ENCODE measurements at places on chromosomes 12 and 14.

DNA sequence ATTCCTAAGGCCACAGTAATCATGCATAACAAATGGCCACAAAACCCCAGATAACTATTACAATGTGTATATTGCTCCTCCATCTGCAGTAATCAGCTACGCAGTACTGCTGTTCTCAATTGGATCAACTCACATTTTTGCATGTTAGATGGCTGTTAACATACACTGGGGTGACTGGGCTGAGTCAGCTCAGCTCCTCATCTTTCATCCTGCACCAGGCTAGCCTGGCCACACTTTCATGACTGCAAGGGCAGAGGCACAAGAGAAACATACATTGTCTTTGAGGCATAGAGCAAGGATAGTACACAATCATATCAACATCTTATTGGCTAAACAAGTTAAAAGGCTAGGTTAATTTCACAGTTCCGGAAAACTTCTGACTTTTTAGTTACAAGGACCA lies 306.6 kb downstream of the SLC6A15 start:
- no peak for DNase-seq

DNA sequence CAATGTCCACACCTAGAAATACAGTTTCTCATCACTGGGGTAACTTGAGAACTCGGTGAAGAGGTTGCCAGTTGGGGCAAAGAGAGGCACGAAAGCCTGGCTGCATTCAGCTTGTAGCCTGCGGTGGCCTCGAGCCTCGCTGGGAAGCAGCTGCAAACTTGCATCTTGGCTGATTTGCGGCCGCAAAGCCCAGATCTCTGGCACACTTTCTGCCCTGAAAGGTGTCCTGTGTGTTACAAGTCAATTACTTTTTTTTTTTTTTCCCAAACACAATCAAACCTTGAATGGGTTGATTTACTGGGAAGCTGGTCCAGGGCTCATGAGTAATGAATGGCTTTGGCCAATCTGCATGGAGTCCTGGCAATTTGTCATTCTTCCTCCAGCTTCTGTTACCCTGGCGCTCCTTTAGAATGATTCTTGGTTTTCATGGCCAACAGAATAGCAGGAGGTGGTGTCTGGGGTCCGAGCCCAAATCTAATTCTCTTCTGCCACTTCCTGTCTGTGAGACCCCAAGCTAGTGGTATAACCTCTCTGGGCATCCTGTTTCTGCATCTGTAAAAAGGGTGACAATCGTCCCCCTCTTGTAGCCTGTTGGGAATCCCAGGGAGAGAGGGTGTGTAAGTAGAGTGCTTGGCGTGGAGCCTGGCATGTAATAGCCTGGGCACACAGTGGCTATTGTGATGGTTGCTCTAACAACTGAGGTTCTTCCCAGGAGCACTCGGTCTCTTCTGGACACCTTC lies 6.7 kb downstream of the BCL7A start:
- DNase-seq = peak; percentile 65

GRCh38 chr12:64806593-64807460 lies 17.6 kb upstream of the TBC1D30 start:
- DNase-seq = peak; percentile 60

- no peak for DNase-seq
These were observed 543.5 kb downstream of the NRXN3 start for GRCh38 chr14:78713716-78714115.

- no peak for DNase-seq
These were observed 942 bp upstream of the GSG1 start for GRCh38 chr12:13104409-13104808.

GRCh38 chr14:71137536-71138447 lies 230.5 kb downstream of the PCNX1 start:
- DNase-seq = no peak

DNA sequence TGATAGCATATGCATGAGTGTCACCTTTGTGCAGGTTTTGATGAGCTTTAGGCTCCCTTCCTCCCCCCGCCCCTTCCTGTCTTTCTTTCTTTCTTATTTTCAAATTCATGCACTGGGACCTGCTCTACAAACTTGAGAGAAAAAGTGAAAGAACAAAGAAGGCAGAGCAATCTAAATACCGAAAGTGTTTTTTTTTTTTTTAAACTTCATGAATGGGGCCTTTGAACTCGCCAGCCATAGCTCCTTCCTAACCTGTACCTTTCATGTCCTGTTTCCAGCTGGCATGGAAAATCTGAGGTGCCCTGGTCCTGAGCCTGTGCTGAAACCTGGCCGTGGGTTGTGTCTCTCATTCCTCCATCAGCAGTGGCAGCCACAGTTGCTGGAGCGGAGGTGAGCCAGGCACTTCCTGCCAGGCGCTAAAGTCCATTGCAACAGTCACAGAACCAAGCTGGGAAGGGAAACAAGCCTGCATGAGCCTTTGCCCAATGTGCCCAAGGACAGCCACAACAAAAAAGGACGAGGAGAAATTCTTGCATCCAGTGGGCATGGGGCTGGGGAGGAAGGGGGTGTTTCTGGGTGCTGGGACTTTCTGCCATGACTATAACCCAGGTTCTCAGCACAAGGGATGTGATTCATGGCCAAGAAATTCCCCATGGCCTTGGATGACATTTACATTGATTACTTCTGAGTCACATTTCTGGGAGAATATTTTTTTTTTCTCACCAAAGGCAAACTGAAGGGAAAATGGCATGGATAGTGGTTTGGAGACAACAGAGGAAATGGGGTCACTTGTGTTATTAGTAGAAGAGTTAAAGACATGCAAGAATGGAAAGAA lies 102.7 kb downstream of the TMEM30B start:
- peak; percentile 94 for DNase-seq

DNA sequence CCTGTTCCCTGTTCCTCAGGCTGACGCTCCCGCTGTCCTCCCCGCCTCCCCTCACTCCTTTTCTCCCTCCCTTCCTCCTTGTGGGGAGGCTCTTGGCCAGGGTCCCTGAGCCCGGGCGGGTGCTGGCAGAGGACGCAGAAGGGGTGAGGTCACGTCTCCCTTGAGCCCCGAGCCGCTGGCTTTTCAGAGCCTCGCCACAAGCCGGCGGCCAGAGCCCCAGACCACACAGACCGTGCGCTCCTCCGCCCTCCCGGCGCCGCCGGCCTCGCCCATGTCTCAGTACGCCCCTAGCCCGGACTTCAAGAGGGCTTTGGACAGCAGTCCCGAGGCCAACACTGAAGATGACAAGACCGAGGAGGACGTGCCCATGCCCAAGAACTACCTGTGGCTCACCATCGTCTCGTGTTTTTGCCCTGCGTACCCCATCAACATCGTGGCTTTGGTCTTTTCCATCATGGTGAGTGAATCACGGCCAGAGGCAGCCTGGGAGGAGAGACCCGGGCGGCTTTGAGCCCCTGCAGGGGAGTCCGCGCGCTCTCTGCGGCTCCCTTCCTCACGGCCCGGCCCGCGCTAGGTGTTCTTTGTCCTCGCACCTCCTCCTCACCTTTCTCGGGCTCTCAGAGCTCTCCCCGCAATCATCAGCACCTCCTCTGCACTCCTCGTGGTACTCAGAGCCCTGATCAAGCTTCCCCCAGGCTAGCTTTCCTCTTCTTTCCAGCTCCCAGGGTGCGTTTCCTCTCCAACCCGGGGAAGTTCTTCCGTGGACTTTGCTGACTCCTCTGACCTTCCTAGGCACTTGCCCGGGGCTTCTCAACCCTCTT lies at the start of gene TMEM233:
TMEM233 (plus strand) TSS at position 197 of the 821 bp plus-strand sequence; CDS start at position 272, 75 bp downstream.
- no peak for DNase-seq

DNA sequence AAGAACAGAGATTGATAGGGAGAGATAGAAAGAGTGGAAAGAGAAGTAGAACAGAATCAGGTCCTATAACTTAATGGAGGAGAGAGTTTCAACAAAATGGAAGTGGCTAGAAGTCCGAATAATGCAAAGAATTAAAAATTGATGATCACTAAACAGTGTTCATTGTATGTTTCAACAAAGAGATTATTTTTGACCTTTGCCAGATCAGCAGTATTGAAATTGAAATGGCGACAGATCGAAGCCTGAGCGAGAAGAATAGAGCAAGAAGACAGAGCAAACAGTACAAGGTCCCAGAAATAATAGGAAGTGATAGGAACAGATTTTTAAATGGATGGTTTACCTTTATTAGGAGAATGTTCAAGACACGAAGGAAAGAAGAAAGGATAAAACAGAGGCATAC lies 1012.8 kb upstream of the FBXO33 start:
- no peak for DNase-seq

DNA sequence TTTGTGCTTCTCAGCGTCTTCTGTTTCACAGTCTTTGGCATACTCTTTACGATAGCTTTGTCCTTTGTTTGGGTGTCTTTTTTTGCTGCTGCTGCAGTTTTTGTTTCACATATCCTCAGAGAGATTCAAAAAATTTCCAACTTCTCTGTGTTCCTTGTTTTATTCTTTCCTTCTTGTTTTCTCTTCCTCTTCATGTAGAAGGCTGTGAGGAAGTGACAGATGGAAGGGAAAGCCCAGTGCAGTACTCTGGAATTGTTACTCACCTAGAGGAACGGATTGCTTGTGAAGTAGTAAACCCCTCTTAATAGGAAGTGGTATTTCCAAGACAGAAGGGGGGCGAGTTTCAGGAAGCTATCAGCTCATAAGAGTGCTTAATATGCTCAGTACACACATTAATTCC lies 1.7 kb downstream of the CREBL2 start:
- no peak for DNase-seq

DNA sequence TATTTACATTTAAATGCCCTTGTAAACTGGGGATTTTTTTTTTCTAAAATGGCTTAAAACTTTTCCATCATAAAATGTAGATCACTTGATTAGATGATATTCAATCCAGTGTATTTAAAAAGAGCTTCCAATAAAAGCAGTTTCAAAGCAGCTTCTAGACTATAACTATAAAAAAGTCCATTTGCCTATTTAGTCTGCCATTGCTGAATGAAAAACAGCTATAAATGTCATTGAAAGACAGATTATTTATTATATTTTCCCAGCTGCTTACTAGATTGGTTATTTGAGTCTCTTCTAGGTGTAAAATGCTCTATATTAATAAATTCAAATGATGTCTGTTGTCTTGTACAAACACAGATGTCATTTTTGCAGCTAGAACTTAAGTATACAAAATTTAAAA lies 414.8 kb downstream of the RMST start:
- no peak for DNase-seq

DNA sequence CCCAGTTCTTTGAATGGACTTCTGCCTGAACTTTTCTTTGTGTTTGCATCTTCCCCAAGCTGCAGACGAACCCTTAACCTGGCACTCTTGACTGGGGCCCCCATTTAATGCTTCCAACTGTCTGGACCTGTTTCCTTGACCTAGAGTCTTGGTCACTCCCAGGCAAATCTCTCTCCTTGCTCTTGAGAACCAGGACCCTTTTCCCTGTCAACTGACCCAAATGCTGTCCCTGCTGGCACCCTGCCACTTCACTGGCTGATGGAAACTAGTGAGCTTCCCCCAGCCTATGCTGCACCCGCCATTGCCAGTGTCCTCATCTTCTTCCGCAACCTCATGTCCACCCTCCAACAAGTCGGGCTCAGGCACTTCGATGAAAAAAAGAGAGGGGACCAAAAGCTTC lies 79.5 kb downstream of the PRIMA1 start:
- DNase-seq = no peak

DNA sequence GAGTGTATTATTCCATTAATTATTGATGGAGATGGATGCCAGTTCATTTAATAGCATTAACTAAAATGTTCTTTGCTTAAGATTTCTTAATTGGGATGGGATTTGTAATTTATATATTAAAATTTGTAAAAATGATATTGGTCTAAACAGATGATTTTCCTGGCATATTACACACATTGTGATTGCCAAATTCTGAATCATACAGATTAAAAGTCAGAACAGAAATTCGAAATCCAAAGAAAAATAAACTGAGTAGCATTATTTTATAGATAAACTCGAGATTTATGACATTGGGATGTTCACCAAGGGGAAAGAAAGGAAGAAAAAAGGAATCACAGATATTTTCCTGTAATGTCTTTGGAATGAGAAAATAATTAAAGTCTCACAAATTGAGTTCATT lies 481.1 kb downstream of the CCER1 start:
- no peak for DNase-seq

DNA sequence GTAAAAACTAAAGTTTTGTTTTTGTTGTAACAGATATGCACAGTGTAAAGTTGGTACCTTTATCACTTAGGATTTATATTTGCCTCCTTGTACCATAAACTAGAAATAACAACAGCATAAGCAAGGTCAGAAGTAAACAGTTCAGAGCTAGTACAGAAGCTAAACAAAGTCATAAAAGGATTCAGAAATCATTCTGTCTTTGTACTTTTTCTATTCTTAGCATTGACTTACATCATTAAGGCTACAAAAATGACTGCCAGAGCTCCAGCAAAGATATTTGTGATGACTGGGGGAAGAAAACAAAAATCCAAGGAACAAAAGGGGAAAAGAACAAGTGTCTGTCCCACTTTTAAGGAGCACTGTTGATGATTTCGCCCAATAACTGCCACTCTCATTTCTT lies 347.2 kb downstream of the CCDC91 start:
- no peak for DNase-seq

DNA sequence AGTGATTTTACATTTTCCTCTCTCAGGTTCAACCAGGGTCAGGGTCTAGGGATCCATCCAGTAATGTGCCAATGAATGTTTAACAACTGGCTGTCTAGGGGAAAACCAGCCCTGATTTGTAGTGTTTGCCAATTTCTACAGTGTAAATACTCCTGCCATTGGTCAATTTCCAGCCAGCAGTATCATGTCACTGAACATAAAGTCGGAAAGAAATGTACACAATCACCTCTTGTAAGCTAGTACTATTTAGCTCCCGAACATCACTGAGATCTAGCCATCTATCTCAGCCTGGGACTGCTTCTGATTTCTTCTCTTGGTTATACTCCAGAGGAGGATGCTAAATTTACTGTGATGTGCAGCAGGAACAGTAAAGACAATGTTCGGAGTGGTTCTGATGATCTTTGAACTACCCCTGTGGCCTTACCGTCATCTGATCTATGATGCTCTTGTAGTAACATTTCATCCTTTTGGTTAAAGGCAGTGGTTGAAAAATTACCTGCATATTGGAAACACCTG lies 36.7 kb upstream of the EGLN3 start:
- no peak for DNase-seq

DNA sequence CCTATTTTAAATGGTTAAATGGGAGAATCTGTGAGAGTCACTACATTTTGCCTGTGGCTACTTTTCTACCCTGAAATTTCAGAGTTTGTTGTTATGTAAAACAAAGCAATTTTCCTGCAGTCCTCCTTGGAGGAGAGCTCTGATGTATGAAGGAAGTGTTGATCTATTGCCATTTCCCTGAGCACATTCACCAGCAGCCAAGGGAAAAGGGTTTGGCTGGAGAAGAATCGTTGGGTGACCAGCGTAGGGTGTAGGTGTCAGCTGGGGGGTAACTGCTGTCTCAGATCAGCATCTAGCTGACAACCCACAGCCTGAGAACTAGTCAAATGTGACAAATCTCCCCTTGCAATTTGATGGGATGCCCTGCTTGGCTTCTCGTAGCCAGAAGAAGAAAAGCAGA lies 230.5 kb downstream of the PDZRN4 start:
- DNase-seq = no peak

GRCh38 chr14:21160061-21160610 lies 4.3 kb upstream of the OR5AU1 start:
- DNase-seq = no peak
